ENCODE measurements at places on chromosomes 3 and 15.

DNA sequence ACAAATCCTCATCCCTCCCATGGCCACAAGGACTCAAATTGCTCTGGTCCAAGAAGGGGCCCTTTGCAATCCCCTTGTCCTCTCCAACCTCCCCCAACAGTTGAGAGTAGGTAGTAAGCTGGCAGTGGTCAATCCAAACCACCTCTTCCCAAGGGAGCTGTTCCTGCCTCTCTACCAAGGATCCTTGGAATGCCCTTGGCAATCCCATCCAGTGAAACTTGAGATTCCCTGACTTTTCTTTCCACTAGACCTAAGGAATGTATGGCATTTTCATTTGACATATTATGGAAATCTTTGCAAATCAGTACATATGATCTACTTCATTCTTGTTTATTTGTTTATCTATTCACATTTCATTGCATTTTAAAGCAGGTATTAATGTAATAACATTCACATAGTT is 4.8 kb upstream of the RBP2 start:
- DNase-seq: no peak

GRCh38 chr15:60137711-60138396 is 133.7 kb downstream of the FOXB1 start:
- DNase-seq: no peak

GRCh38 chr15:66747886-66748707 is 46.1 kb downstream of the SMAD6 start:
- DNase-seq: no peak

DNA sequence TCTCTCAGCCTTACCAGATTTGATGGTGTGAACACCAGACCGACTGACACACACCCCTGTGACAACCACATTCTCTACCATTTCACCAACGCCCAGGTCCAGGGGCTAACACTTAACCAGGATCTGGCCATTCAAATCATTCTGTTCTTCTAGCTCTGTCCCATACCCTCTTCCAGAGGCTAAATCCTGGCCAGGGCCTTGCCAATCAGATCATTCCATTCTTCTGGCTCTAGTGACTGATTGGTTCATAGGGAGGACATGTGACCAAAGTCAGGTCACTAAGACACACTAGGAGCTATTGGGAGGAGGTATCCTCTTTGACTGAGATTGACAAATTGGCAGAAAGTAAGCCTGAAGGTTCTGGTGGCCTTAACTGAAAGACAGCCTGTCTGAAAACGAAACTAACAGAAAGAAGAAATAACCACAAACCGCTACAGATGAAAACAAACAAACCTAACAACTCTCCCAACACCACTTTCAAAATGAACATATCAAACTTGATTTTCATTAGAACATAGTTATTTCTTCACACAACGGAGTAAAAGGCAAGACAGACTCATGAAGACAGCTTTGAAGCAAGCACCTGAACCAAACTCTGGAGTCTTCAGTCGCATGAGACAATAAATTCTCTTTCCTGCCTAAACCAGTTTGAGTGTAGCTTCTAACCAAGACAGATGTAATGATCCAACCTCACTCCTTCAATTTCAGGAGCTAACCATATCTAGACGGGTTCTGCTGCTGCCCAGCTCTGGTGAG is 68.5 kb downstream of the TRANK1 start:
- DNase-seq: no peak

- no peak for DNase-seq
Measured at GRCh38 chr15:31480356-31481025, 153.9 kb downstream of the KLF13 start.

DNA sequence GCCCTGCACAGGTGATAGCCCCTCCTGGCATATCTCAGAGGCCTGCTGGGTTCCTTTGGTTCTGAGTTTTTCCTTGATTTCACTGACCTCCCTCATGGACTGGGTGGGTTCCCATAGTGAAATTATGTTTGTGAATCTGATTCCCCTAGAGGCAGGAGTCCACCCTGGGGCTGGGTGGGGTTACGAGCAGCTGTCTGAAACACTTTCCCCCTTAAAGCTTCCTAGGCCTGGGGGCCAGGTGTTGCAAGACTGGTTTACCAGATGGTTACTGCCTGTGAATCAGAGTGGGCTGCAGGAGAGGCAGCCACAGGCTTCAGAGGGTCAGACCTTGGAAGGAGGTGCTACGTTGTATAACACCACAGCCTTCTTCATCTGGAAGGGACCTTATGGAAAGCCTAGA is 34.3 kb downstream of the IL20RB start:
- DNase-seq: no peak

DNA sequence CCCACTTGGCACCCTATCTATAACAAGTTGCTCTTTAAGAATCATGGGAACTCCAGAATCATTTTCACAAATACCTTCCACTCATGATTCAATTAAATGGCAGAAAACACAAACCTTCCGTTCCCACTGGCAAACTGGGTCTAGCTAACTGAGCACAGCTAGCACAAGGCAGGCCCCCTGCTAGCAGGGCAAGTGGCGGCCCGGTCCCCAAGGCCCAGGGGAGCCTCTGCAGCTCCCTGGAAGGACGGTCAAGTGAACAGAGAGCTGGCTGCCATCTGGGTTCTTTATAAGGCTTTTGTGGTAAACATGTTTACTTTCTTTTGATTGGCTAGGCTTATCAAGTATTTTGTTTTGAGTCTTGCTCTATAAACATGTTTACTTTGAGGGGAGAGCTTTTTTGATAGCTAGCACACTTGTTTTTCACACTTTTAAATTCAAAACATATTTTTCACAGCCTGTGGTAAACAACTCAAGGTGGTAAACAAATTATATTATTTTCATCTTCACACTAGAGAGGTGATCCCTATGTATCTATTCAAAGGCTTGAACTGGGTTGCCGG is 81.4 kb downstream of the FOXP1 start:
- no peak for DNase-seq

- DNase-seq: no peak
Measured at GRCh38 chr3:31356941-31357340, 175.8 kb upstream of the STT3B start.

- DNase-seq: no peak
Measured at GRCh38 chr3:17014709-17015108, 130.0 kb downstream of the PLCL2 start.

- no peak for DNase-seq
Measured at GRCh38 chr3:133578548-133579191, 5.2 kb downstream of the CDV3 start.

DNA sequence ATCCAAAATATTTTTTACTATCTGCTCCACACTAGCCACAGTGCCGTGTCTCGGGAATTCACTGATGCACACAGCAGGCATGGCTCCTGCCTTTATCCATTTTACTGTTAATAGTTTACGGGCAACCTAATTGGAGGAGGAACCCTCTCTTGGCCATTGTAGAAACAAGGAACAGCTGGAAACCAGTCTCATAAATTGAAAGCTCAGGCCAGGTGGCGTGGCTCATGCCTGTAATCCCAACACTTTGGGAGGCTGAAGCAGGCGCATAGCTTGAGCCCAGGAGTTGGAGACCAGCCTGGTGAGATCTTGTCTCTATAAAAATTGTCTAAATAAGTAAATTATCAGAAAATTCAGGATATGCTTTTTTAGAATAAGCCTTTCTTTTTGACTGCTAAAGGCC is 39.0 kb downstream of the IL5RA start:
- no peak for DNase-seq

- DNase-seq: no peak
Measured at GRCh38 chr15:73265536-73266153, 103.1 kb downstream of the HCN4 start.

- no peak for DNase-seq
Measured at GRCh38 chr3:128197855-128198254, 44.6 kb downstream of the EEFSEC start.

Measured in NCI-H2081 treated with DMSO at 0.1 percent for 48 hours (cell line).